Brain microvascular endothelial cell (primary cell): ENCODE measurements at places on chromosomes 2 and 18.
A peak's percentile ranks its signal among the peaks of the same experiment; 100 is the strongest.

GRCh38 chr2:147600646-147601045 is 244.2 kb upstream of the ACVR2A start:
- DNase-seq: no peak

GRCh38 chr18:61581578-61582201 is 248.5 kb downstream of the CDH20 start:
- peak; percentile 51 for DNase-seq

GRCh38 chr2:219820767-219821166 is 193.3 kb downstream of the SLC4A3 start:
- no peak for DNase-seq

GRCh38 chr2:152585830-152586484 is 131.3 kb downstream of the PRPF40A start:
- peak; percentile 86 for DNase-seq

DNA sequence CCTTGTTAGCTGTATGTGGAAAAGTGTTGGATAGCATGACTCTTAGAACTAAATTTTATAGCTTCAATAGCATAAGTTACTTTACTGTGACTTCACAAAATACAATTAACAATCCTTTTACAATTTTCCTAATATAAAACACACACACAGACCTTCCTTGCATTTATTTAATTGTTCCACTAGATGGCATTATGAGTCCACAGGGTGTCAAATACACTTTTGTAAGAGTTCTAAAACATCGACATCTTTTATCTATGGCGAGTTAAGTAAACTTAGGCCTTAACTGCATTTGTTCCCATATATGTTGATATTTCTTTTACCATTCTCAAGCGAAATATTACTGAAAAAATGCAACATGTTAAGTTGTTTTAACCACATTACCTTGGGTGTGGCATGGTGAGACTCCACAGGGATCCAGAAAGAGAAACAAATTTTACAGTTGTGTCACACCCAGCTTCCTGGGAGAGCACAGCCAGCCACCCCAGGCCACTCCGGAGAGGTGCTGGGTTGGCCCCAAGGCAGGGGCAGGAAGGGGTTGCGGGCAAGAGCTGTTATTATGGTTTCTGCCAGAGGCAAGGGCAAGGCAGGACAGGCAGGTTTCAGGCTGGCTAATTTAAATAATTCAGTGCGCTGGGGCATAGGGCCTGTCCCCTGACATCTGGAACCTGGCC is 312.4 kb upstream of the MC4R start:
- DNase-seq: no peak

GRCh38 chr18:9631814-9632496 is 17.6 kb upstream of the PPP4R1 start:
- DNase-seq: peak; percentile 85

DNA sequence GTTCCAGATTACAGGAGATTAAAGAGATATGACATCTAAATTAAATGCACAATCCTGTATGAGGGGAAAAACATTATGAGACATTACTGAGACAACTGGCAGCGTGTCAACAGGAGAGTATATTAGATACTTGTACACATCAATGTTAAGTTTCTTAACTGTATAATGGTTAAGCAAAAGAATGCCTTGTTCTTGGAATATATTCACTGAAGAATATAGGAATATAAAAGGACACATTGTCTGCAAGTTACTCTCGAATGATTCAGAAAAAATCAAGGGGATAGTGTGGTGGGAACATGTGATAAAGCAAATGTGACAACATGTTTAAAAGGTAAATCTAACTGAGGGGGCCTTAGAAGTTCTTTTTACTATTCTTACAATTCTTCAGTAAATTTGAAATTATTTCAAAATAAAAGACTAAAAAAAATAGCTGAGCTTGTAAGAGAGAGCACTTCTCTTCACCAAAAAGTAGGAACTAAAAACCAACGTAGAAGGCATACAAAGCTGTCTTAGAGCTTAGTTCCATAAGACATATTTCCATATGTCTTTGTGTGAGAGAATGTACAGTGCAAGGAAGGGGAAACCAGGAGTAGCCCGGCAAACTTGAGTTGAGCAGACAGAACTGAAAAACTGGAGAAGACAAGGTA is 7.5 kb downstream of the WDPCP start:
- DNase-seq: no peak

DNA sequence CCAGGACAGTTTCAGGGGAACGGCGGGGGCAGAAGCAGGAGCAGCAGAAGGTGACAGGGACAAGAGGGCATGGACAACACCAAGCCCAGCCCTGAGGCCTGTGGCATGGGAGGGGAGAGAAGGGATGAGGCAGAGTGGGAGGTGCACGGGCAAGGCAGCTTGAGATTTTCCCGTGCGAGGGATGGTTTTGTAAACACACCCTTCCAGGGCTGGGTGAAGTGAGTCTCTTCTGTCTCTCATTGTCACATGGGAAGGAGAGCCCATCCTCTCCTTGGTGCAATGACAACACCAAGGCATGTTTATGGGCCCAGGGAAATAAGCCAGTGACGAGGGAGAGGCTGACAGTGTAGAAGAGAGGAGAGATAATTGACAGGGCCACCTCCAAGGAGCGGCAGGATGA is 69.6 kb upstream of the RIOK3 start:
- DNase-seq: no peak

- no peak for DNase-seq
These were observed 33.9 kb upstream of the TSPYL6 start for GRCh38 chr2:54289917-54290316.

GRCh38 chr2:148039783-148040182 is 18.9 kb downstream of the MBD5 start:
- DNase-seq: no peak

DNA sequence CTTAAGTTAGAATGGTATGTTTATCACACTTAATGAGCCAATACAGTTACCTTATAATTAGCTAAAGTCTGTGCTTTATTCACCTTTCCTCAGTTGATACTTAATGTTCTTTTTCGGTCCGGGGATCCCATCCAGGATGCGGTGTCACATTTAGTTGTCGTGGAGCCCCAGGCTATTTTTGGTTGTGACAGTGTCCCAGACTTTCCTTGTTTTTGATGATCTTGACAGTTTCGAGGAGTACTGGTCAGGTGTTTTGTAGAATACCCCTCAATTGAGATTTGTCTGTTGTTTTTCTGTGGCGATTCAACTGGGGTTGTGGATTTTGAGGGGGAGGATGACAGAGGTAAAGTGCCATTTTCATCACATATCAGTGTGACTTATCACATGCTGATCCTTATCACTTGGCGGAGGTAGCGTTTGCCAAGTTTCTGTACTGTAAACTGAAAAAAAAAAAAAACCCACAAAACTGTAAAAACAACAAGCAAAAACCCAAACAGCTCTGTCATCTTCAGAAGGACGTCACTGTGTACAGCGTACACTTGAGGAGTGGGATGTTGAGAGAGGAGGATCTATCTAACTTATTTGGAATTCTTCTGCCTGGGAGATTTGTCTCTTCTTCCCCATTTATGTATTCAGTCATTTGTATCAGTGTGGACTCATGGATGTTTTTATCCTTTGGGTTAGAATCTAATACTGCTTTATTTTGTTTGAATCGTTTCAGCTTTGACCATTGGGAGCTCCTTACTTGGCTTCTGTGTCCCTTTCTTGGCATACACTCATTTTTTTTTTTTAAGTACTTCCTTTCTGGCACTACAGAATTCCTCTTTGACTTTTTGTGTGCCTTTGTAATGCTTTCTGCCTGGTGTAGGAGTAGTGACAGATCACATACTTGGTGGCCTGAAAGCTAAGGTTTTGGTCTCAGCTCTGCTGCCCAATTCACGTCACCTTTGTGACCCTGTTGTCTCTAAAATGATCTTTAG is 68.1 kb downstream of the FMNL2 start:
- DNase-seq: peak; percentile 51

DNA sequence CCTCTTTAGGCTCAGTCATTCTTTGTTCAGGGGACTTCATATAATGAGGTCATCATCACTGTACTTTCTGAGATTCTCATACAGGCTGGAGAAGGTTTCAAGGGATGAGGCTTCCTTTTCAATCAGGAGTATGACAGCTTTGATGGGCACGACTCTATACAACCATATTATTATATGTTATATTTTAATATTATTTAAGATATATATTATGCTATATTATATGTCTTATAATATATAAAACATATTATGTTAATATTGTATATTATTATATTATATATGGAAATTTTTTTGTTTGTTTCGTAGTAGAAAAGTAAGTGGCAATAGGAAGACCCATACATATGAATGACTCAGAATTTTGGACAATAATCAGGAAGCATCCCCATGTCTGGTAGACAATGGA is 78.0 kb upstream of the GATA6 start:
- no peak for DNase-seq

- no peak for DNase-seq
These were observed 36.7 kb downstream of the FTCDNL1 start for GRCh38 chr2:199814101-199814816.

GRCh38 chr2:210584834-210585233 is 28.4 kb downstream of the CPS1 start:
- DNase-seq: peak; percentile 22

GRCh38 chr18:62585274-62586150 is 62.7 kb downstream of the ZCCHC2 start:
- DNase-seq: no peak

GRCh38 chr18:3993941-3994687 is 461.0 kb downstream of the DLGAP1 start:
- no peak for DNase-seq

DNA sequence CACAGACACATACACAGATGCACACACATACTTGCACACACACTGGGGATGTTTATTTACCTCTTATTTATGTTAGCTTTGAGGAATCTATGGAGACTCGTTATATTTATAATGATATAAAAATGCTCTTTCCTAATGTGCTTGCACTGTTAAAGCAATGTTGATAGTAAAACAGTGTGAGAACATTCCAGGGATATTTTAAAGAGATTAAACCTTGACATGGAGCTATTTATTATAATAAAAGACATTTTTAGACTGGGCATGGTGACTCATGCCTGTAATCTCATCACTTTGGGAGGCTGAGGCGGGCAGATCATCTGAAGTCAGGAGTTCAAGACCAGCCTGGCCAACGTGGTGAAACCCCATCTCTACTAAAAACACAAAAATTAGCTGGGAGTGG is 557.3 kb upstream of the ZNF804A start:
- peak; percentile 44 for DNase-seq

DNA sequence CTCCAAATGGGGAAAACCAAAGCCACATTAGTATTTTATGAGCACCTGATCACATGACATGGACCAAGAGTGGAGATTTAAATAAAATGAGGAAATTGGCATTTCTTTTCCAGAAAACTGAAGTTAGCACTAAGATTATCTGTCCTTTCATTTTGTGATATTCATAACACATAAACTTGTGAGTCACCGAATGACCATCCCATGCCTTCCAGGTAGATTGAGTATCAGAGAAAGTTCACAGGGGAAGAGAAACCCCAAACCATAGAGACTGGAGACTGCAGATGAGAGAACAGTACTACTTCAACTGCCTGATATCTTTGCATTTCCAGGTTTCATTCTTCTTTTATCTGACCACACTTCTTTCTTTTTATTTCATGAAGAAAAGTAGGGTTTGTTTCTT is 176.3 kb upstream of the LRP1B start:
- no peak for DNase-seq

- no peak for DNase-seq
These were observed 32.8 kb downstream of the C2orf76 start for GRCh38 chr2:119333833-119334232.

GRCh38 chr2:192011196-192011595 is 164.3 kb upstream of the CAVIN2 start:
- no peak for DNase-seq

DNA sequence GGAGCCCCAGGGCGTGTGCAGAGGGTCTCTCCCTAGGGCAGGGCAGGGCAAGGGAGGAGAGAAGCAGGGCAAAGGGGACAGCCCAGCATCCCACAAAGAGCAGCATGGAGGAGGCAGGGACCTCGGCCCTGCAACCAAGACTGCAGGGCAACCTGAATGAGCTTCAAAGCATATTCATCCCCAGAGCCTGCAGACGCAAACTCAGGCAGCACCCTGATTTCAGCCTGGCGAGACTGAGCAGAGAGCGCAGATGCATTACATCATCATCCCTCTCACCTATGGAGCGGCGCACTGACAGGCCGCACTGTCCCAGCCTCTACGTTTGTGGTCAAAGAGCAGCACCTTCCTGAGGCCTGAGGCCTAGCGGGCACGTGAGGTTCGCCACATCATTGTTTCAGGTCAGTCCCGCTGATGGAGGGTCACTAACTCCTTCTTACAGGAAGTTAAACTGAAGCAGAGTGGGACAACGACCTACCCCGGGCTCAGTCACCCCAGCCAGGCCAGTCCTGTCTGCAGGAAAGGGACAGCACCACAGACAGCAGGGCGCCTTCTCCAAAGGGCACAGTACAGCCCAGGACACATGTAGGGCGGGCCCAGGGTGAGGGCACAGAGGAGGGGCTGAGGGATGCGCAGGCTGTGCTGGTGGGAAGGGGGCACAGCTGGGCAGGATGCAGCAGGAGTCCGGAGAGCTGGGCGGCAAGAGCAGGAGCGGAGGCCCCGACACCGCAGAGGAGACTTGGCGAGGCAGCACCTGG is 67.2 kb upstream of the RAB6C start:
- no peak for DNase-seq

- DNase-seq: no peak
These were observed 437.2 kb upstream of the ID2 start for GRCh38 chr2:8244639-8245038.

GRCh38 chr2:202643012-202643858 is 8.5 kb downstream of the FAM117B start:
- no peak for DNase-seq

DNA sequence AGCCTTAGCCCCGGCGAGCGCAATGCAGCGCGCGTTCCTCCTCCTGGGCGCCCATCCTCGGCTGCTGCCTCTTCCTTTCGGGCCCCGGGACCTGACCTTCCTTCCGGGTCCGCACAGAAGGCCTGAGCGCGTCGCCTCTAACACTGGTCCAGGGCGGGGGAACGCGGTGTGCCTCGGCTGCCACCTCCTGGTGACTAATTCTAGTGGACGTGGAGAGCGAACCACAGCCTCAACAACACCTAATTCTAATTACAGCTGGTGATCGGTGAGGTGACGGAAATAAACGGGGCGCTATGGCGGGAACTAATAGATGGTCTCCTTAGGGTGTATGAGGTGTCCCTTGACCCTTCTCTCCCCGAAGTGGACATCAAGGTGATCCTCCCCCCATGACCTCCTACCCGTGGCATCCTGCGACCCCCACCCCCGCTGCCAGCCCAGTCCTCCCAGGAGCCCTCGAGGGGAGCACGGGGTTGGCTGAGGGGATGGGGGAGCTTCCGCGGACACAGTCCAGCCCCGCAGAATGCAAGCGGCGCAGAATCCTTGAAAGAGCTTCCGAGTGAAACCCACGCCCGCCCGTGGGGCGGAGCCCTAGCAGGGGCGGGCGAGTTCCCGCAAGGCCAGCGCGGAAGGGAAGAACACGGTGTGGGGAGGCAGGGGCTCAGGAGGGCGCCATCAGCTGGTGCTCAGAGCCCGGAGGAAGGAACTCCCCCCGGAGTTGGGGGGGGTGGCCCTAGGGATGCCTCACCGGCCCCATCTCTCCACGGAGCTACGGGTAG is 12.8 kb upstream of the HMSD start:
- DNase-seq: peak; percentile 59

GRCh38 chr2:137369106-137369505 is 595.2 kb upstream of the HNMT start:
- no peak for DNase-seq

GRCh38 chr18:13267431-13267873 is 48.9 kb downstream of the LDLRAD4 start:
- no peak for DNase-seq

- DNase-seq: no peak
These were observed 144.9 kb upstream of the NCKAP5 start for GRCh38 chr2:133713049-133713580.
